ENCODE measurements at places on chromosomes 5 and 9. TPM values are rescaled to one million over a fixed set of nuclear protein-coding genes. Genes with fewer than 3 reads are reported as not detected.
A peak's percentile ranks its signal among the peaks of the same experiment; 100 is the strongest.

GRCh38 chr9:93684806-93685543 is 108.6 kb downstream of the PHF2 start:
- H3K36me3 ChIP-seq: no peaks in the 10 kb centered on the region
- no peaks in the 10 kb centered on the region for H3K27me3 ChIP-seq
- no peak overlapping the region for H3K4me3 ChIP-seq
- no peaks in the 10 kb centered on the region for H3K4me1 ChIP-seq
- H3K27ac ChIP-seq: no peak overlapping the region
- DNase-seq: no peak

GRCh38 chr5:134917070-134917815 is 12.3 kb downstream of the PCBD2 start:
- H3K27me3 ChIP-seq: no peaks in the 10 kb centered on the region
- H3K4me1 ChIP-seq: no peaks in the 10 kb centered on the region
- peaks cover 5% of the 10 kb centered on the region for H3K36me3 ChIP-seq
- no peak overlapping the region for H3K27ac ChIP-seq
- no peak overlapping the region for H3K4me3 ChIP-seq
- DNase-seq: no peak

The TMCO6 gene
- 46.7 TPM for total RNA-seq

DNA sequence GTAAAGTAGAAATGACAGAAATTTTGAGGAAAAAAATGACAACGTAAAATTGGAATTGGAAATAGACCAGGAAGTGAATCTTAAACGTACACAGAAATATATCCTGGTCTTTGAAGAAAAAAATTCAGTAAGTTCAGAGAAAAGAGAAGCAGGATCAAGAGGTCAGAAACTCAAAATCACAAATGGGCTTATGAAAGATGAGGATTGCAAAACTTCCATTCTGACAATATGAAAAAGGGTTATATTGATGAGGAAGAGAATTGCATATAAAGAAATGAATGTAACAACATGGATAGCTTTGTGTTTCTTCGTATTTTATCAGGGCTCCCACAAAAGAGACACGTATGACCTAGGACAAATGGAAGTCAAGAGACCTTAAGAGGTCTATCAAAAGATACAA is 58.1 kb downstream of the OXCT1 start:
- H3K4me1 ChIP-seq: no peaks in the 10 kb centered on the region
- no peaks in the 10 kb centered on the region for H3K36me3 ChIP-seq
- DNase-seq: no peak
- no peak overlapping the region for H3K27ac ChIP-seq

The BARHL1 gene
- not detected for total RNA-seq

GRCh38 chr5:157113002-157113401 is 4.2 kb upstream of the HAVCR2 start:
- DNase-seq: no peak
- H3K4me1 ChIP-seq: no peaks in the 10 kb centered on the region
- no peaks in the 10 kb centered on the region for H3K27me3 ChIP-seq
- H3K27ac ChIP-seq: no peak overlapping the region
- H3K4me3 ChIP-seq: no peak overlapping the region
- H3K36me3 ChIP-seq: no peaks in the 10 kb centered on the region

- no peaks in the 10 kb centered on the region for H3K27me3 ChIP-seq
- no peak overlapping the region for H3K27ac ChIP-seq
- DNase-seq: no peak
- H3K4me3 ChIP-seq: no peak overlapping the region
Measured at GRCh38 chr5:20572614-20573013, 584.6 kb upstream of the CDH18 start.

- no peaks in the 10 kb centered on the region for H3K36me3 ChIP-seq
- DNase-seq: no peak
- H3K27me3 ChIP-seq: no peaks in the 10 kb centered on the region
- no peak overlapping the region for H3K27ac ChIP-seq
- H3K4me1 ChIP-seq: no peaks in the 10 kb centered on the region
Measured at GRCh38 chr5:36128795-36129194, 22.9 kb downstream of the LMBRD2 start.

DNA sequence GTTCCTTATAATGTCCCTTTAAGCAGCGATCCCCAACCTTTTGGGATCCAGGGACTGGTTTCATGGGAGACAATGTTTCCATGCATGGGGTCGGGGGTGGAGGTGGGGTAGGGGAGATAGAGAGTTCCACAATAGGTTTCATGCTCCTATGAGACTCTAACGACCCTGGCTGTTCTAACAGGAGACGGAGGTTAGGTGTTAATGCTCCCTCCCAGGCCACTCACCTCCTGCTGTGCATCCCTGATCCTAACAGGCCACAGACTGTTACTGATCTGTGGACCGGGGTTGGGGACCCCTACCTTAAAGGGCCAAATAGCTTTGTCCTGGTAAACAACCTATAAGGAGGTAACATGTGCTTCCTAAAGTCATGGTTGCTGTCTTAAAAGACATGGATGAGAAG is 602.5 kb upstream of the RGMB start:
- H3K27me3 ChIP-seq: no peaks in the 10 kb centered on the region
- H3K4me3 ChIP-seq: no peak overlapping the region
- H3K4me1 ChIP-seq: no peaks in the 10 kb centered on the region
- H3K27ac ChIP-seq: no peak overlapping the region
- H3K36me3 ChIP-seq: no peaks in the 10 kb centered on the region

The PHF24 gene
- 0.57 TPM for total RNA-seq

DNA sequence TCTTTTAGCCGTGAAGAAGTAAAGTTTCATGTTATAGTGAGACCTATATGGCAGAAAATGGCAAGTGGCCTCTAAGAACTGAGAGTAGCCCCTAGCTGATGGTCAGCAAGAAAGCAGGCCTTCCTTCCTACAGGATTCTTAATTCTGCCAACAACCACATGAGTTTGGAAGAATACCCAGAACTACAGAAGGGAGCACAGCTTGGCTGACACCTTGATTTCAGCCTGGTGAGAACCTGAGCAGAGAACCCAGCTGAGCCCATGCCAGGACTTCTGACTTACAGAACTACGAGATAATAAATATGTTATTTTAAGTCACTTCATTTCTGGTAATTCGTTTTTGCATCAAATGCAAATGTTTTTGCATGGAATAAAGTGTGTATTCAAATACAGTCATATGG is 5.9 kb upstream of the FBXL17 start:
- H3K36me3 ChIP-seq: no peaks in the 10 kb centered on the region
- no peak for DNase-seq
- H3K4me3 ChIP-seq: no peak overlapping the region
- H3K27ac ChIP-seq: no peak overlapping the region
- no peaks in the 10 kb centered on the region for H3K27me3 ChIP-seq
- peaks cover 4% of the 10 kb centered on the region for H3K4me1 ChIP-seq

DNA sequence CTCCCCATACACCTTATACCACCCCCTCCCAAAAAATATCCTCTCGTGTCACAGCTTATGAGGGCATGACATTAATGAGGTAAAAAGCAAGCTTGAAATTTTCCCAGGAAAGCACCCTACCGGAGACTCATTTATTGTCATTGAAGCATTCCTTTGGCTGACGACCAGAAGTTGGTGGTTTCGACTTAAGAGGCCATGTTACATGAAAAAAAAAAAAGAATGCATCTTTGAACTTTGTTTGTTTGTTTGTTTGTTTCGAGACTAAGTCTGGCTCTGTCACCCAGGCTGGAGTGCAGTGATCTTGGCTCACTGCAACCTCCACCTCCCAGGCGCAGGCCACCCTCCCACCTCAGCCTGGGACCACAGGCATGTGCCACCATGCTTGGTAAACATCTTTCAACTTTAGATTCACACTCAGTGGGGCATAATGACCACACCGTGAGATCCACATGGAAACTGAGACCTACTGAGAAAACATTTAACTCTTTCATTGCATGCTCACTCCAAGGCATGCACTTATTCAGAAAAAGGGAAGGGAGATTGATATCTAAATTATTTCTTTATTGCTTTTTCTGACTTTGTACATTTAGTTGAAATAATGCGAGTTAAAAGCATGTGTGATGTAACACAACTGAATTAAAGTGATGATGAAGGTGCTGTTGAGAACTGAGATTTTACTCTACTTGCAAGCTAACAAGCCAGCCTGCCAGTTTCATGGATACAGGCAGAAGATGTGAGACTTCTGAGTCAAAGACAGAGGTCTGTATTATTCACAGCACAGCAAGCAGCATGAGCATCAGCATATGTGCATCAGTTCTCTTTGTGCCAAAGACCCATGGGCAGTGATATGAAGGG is 5.1 kb upstream of the RAB14 start:
- H3K27me3 ChIP-seq: no peaks in the 10 kb centered on the region
- no peak overlapping the region for H3K27ac ChIP-seq
- no peak for DNase-seq

The GRIA1 gene
- not detected for total RNA-seq

DNA sequence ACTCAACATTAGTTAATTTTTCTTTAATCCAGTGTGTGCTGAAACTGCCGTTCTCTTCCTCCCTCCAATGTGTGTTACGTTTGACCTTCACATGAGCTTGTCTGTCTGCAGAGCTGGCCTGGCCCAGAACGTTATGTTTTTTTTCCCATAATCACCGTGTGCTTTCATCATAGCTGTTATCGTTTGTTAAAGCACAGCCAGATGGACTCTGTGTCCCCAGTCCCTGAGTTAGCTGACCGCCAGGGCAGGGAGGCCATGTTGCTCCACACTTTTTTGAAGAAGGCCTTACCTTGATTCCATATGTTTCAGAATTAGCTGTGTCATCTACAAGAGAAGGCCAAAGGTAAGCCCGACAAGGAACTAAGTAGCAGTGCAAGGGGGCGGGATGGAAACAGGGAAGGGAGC is 55.7 kb downstream of the HSD17B3 start:
- H3K4me1 ChIP-seq: no peaks in the 10 kb centered on the region
- DNase-seq: no peak
- H3K36me3 ChIP-seq: no peaks in the 10 kb centered on the region
- no peaks in the 10 kb centered on the region for H3K27me3 ChIP-seq
- no peak overlapping the region for H3K4me3 ChIP-seq

The PCDHGC5 gene
- total RNA-seq: 0.26 TPM

DNA sequence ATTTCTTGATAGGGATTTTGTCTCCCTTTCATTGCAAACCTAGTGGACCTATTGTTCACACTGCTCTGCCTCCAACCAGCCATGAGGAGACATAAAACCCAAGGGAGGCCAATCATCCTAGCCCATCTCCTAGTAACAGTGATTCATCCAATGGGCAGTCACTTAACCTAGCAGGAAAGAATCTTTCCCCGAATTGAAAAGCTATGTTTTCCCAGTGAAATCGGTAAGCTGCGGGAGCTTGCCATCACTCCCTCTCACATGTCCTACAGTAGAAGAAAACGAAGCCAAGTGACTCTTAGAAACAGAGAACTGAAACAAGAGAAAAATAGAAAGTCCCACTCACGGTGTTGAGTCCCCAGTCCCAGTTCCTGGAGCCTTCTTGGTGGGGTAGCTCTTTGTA is 123.3 kb downstream of the SUSD1 start:
- no peaks in the 10 kb centered on the region for H3K27me3 ChIP-seq
- no peak overlapping the region for H3K27ac ChIP-seq
- peaks cover 19% of the 10 kb centered on the region for H3K4me1 ChIP-seq
- H3K4me3 ChIP-seq: no peak overlapping the region

- H3K36me3 ChIP-seq: no peaks in the 10 kb centered on the region
- H3K4me1 ChIP-seq: no peaks in the 10 kb centered on the region
- no peak for DNase-seq
- H3K27ac ChIP-seq: no peak overlapping the region
Measured at GRCh38 chr5:132114150-132115121, 40.8 kb downstream of the CSF2 start.

DNA sequence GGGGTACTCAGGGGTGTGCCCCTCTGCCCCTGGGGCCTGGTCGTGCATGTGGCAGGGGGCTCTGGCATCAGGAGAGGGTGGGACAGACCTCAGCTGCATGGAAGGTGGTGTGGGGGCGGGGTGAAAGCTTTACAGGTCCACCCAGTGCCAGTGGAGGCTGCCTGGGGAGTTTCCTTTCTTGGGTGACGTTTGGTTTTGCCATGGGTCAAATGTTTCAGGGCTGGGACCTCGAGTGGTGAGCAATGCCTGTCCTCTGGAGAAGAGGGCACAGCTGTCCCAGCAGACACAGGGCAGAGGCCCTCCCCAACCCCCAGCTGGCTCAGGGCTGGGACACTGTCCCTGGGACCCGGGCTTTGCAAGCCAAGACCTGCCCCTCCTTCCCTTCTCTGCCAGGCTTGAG is 3.6 kb downstream of the RXRA start:
- H3K36me3 ChIP-seq: no peaks in the 10 kb centered on the region
- H3K4me1 ChIP-seq: peaks cover 76% of the 10 kb centered on the region
- no peaks in the 10 kb centered on the region for H3K27me3 ChIP-seq
- DNase-seq: no peak
- peak overlapping the region; percentile 88 for H3K27ac ChIP-seq

The RGS7BP gene
- total RNA-seq: 0.08 TPM

The SLC22A5 gene
- 7.7 TPM for total RNA-seq

- no peak for DNase-seq
- H3K27ac ChIP-seq: no peak overlapping the region
- H3K4me1 ChIP-seq: peaks cover 27% of the 10 kb centered on the region
Measured at GRCh38 chr5:150604010-150604409, 36.5 kb upstream of the SYNPO start.

The ADAMTS16 gene
- 0.19 TPM for total RNA-seq

All from esophagus squamous epithelium (tissue), 5 donors.